Fibroblast of skin of left quadriceps (primary cell): ENCODE measurements at places on chromosomes 2 and 18.
A peak's percentile ranks its signal among the peaks of the same experiment; 100 is the strongest.

DNA sequence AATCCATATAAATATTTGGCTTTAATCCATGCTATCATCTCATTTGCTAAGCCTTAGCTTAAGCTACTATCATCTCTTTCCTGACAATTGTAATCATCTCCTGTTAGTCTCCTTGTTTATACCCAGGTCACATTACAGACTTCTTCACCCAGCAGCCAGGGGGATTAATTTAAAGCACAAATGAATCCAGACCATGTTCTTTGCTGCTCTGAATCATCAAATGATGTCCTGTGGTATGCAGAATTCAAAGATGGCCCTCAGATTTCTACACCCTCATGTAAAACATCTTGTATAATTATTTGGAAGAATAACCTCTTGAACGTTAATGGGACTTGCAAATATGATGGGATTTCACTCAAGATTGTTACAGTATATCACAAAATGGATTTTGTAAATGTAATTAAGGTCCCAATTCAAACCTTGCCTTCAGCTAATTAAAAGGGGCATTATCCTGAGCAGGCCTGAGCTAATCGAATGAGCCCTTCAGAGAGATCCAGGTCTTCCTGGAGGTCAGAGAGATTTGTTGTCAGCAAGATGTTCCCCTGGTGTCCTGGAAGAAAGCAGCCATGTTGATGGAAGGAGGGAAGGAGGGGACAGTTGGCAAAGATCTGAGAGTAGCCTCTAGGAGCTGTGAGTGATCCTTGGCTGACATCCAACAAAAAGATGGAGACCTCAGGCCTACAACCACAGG is 241.1 kb upstream of the MMADHC start:
- DNase-seq, result no peak

- no peak for DNase-seq
Observed at GRCh38 chr2:44745922-44746766, 195.4 kb upstream of the SIX3 start.

DNA sequence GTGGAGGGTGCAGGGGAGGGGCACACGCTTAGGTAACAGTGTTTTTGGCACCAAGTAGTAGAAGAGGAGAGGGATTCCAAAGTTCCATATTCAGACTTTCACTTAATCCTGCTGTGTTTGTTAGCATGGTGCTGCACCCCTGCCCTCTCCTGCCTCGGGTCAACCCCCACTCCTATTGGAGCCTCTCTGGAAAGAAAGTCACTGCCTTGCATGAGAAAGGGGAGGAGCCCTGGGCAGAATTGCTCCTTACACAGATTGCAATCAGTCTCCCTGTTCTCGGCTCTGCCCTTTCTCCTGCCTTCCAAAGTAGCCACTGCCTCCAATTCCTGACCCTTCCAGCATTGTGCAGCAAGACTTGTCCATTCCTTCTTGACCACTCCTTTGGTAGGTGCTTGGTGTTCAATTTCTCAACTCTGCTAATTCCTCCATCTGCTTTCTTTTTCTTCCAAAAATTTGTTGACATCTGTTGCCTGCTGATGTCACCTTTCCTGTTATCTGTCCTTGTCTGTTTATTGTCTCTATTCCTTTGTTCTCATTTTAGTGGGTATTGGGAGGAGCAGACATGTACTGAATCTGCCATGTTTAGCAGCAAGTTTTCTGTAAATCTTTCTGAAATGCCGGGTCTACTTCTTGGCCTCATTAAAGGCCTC is 225.4 kb downstream of the LOXHD1 start:
- no peak for DNase-seq

GRCh38 chr18:49626842-49627467 is 65.1 kb downstream of the LIPG start:
- no peak for DNase-seq

GRCh38 chr2:98484652-98485452 is 40.2 kb downstream of the INPP4A start:
- DNase-seq, result no peak

GRCh38 chr2:136065384-136065783 is 52.6 kb downstream of the CXCR4 start:
- DNase-seq, result no peak

DNA sequence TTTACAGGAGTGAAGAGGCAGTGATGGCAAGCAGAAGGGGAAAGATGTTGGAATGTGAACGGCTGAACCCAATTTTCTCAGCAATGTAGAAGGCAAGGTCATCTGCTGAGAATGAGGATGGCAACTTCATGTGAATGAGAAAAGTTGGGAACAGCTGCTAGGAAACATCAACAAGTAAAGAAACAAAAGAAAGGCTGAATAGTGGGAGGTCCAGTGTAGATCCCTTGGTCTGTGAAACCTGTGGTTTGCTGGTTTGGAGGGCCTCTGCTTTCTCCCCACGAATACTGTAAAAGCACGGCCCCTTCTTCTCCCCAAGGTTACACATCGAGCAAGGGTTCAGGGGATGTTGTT is 27.4 kb downstream of the MARCHF4 start:
- no peak for DNase-seq

GRCh38 chr2:200968162-200968561 is 4.7 kb upstream of the ORC2 start:
- no peak for DNase-seq

GRCh38 chr2:18690342-18690741 is 101.0 kb upstream of the NT5C1B start:
- DNase-seq, result no peak

GRCh38 chr18:50633992-50634391 is 74.1 kb downstream of the MAPK4 start:
- no peak for DNase-seq

GRCh38 chr2:204863336-204863735 is 318.1 kb downstream of the PARD3B start:
- DNase-seq, result no peak

DNA sequence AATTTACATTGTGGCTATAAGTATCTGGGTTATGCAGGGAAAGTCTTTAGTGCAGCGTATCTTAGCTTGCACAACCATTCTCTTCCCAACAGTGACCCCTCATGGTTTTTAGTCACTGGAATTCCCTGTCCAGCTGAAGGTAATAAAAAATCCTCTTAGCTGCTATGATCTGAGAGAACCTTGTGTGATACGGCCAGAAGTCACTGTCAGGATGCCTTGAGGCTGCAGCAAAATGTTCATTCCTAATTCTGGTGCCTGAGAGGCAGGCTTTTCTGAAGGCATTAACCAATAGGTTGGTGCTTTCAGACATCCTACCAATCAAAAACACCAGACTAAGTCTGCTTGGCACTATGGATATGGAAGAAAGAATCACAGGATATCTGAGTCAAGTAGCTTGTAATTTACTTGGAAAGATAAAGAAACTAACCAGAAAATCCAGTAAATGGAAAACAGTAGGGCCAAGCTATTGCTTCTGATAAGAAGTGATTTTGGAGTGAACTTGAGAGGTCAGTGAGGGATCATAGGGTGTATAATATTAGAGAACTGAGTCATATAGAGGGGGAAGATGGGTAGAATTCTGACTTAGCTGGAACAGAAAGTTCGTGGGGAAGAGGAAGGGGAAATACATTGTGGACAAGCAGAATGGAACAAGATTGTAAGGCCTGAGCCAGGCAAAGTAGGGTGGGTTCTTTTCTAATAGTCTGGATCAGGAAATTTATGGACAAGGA is 89.0 kb upstream of the SLC14A2 start:
- peak; percentile 21 for DNase-seq

GRCh38 chr2:154591294-154591820 is 107.1 kb upstream of the KCNJ3 start:
- no peak for DNase-seq

- no peak for DNase-seq
Observed at GRCh38 chr2:235564066-235564465, 70.2 kb downstream of the AGAP1 start.

GRCh38 chr2:151085181-151085611 is 176.5 kb downstream of the RBM43 start:
- peak; percentile 84 for DNase-seq
